ENCODE measurements at places on chromosomes 1 and 21. TPM values are rescaled to one million over a fixed set of nuclear protein-coding genes. Genes with fewer than 3 reads are reported as not detected.
A peak's percentile ranks its signal among the peaks of the same experiment; 100 is the strongest.

SLC22A15 gene
- total RNA-seq, result 6.4 TPM

OR2T11 gene
- not detected for total RNA-seq

ZBTB8B gene
- total RNA-seq, result not detected

ANGPTL1 gene
- total RNA-seq, result 13.2 TPM

RGS8 gene
- not detected for total RNA-seq

CDA gene
- total RNA-seq, result 2.2 TPM

BARHL2 gene
- not detected for total RNA-seq

KCNK1 gene
- 72.0 TPM for total RNA-seq

FABP3 gene
- 2,722 TPM for total RNA-seq

RBBP5 gene
- total RNA-seq, result 11.1 TPM

RAP1GAP gene
- total RNA-seq, result 16.8 TPM

ST7L gene
- total RNA-seq, result 18.9 TPM

NR5A2 gene
- total RNA-seq, result 0.54 TPM

C4BPA gene
- total RNA-seq, result not detected

RCSD1 gene
- total RNA-seq, result 57.7 TPM

SLC35F3 gene
- 0.09 TPM for total RNA-seq

OLIG2 gene
- total RNA-seq, result not detected

LCE6A gene
- not detected for total RNA-seq

GJA8 gene
- not detected for total RNA-seq

CD84 gene
- 5.2 TPM for total RNA-seq

KIF26B gene
- total RNA-seq, result 0.25 TPM

DNA sequence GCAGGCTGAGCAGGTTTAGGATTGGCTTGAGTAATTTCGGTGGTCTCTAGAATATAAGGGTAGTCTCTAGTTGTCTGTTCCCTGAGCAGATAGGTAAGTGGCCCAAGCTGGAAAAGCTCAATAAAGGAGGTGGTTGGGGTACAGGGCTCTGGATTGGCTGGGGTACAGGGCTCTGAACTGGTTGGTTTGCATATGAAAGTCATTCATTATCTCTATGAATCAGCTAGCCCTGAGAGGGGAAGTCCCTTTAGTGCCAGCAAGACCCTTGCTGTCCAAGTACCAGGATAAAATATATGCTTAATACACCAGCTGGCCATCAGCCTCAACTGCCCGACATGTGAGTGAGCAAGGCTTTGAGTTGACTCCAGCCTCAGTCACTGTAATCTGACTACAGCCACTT lies 93.0 kb downstream of the ZBTB18 start:
- DNase-seq, result no peak

DNA sequence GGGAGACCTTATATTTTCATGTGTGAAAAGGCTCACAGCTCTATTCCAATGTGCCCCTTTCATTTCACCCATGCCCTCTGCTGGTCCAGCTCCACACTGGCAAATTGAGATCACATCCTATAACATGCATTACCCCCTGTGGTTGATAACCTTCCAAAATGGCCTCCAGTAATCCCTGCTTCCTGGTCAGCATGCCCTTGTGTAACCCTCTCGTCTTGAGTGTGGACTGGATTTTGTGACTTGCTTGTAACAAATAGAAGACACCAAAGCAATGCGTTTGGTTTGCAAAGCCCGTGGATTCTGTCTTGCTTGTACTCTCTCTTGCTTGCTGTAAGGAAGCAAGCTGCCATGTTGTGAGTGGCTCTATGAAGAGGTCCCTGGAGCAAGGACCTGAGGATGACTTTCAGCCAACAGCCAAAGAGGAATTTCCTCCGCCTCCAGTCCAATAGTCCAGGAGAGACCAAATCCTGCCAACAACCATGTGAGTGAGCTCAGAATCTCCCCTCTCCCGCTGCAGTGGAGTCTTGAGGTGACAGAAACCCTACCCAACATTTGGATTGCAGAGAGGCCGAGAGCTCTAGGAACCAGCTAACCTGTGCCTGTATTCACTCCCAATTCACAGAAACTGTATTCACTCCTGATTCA lies 17.4 kb downstream of the KCNA10 start:
- DNase-seq, result no peak

DNA sequence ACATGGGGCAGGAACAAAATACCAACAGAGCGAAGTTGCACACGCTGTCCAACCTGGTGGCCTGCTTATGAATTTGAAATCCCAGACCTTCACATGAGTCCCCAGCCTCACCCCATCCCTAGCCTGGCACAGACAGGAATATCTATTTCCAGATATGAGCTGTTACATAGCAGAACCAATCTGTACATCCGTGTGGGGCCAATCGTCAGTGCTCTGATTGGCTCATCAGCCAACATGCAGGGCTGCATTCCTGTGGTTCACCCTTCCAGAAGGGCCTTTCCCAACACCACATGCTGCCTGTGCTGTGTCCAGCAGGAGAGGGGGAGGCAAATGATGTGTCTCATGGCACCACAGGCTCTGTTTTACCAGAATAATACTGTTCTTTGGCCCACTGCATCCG lies 31.3 kb downstream of the CCN1 start:
- peak; percentile 27 for DNase-seq

DNA sequence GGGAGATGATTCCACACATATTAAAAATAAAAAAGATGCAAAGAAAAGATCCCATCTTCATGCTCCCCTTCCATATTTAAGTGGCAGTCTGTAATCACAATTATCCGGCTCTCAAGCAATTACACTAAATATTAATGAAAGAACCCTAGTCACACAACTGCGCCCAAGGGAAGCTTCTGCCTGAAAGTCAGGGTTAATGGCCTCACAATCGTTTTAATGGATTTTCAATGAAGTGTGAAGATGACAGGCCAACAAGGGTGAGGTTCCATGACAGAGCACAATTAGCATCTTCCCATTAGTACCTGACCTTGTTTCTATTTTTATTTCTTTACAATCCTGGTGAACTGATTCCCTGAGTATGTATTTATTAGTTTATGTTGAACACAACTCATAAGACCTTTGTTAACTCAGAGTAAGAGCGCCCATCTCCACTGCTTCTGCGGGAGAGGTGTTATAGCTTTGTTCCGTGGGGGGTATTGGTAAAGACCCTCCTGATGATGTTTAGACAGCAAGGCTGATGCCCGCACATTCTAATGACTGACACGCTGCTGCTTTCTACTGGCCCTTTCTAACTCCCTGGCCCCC lies 80.9 kb downstream of the IER5 start:
- DNase-seq, result no peak

GRCh38 chr1:149887456-149888246 lies 11.7 kb upstream of the BOLA1 start:
- DNase-seq, result peak; percentile 76

DNA sequence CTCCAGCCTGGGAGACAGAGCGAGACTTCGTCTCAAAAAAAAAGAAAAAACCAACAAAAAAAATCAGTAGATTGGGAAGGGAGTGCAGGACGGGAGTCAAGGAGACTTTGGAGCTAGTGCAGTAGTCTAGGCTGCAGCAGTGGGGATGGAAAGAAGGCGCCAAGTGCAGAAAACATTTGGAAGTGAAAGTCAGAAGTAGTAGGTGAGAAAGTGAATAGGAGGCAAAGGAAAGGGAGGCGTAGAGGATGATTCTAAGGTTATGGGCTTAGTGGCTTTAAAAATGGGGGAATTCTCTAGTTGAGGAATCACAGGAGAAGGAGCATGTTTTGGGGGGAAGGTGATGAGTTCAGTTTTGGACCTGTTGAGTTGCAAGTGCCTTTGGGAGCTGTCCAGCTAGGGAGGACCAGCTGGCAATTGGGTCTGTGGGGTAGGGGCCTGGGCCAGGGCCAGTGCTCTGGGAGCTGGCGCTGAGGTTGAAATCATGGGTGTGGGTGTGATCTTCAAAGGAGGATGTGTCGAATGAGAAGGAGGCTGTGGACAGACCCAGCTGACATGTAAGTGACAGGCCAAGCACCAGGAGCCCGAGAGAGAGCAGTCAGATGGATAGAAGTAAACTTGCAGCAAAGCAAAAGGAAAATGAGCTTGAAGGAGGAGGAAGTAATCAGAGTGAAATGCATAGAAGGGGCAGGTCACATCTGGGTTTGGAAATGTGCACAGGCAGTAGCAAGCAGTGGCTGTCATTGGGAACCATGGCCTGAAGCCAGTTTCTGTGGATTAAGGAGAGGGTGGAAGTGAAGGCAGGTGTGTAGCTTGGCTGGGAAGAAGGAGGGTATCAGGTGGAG lies 15.8 kb downstream of the TMCC2 start:
- no peak for DNase-seq

DNA sequence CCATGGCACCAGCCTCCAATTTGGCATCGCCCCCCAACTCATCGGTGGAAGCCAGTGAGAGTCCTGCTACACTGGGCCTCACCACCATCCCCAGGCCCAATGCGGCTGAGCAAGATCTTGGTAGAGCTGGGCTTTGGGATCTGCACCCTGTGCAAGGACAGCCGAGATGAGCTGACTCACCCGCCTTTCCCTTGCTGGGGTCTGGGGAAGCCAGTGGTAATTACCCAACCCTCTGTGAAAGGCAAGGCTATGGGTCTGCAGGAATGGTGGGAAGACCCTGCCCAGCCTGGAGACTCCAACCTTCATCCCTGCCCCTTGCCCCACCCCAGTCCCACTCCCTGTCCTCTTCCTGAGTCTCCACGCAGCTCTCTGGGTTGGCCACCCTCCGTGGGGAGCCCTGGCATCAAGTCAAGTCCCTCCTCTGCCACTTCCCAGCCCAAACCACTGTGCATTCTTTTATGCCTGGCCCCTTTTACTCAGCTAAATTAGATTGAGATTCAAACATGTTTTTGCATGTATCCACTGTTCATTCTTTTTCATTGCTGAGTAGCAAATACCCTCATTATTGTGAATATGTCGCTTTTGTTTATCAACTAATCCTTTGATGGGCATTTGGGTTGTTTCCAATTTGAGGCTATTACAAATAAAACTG lies 8.8 kb downstream of the SMCP start:
- no peak for DNase-seq

DNA sequence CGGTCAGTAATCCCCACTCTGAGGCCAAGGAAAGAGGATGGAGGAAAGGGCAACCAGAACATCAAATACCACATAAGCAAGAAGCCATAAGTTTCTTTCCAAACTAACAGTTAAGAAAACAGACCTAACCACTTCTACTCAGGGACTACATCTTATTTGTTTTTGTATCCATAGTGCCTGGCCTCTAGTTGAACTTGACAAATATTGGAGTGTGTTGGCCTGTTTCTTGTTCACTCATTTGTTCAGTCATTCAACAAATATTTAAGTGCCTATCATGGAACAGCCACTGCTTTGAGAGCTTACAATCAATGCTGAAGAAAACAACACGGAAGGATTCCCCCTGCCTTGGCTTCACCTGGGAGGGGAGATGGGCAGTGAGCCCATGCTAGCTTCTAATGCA lies 69.7 kb downstream of the ST6GALNAC3 start:
- no peak for DNase-seq

DNA sequence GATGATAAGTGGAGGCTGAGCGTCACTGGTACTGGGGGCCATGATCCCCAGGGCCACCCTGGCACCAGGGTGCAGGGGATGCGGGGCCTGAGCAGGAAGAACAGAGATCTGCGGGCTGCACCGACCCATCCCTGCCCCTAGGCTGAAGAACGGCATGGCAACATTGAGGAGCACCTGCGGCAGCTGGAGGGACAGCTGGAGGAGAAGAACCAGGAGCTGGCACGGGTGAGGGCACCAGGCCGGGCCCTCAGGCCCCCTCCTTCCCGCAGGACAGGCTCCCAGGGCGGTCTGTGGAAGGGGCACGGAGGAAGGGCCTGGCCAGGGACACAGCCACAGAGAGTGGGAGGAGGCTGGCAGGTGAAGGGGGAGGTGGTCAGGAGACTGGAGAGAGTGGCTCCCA lies 21.8 kb downstream of the PPFIA4 start:
- DNase-seq, result no peak

- peak; percentile 2 for DNase-seq
Measured at GRCh38 chr21:42646076-42646825, 7.2 kb upstream of the PDE9A start.

- peak; percentile 78 for DNase-seq
Measured at GRCh38 chr1:220527279-220527907, 543 bp upstream of the MARK1 start.

DNA sequence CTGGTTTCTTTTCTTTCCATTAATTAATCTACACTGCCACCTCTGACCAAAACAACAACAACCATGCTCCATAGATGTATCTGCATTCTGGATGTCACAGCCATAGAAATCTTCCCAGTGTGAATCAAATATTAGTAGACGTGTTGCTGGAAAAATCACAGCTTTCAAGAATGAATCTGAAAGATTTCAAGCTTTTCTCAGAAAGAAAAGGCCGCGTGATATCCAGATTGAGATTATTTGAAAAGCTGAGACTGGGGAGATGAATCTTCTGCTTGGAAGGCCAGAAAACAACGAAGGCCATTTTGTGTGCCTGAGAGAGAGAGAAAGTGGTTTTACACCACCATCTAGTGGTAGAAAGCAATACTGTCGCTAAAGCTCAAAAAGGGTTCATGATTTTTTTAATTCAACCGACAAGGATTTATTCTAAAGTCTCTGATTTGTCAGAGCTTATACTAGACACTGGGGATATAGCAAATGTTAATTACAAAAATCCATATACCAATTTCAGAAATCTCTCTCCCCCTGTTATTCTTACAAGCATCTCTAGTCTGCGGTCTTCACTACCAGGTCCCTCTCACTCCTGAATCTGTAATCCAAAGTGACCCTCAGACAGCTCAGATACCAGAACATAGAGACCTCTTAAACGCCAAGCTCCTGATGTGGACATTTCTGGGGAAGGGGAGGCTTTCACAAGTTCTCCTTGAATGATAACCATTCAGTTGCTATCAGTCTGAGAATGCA lies 87.5 kb upstream of the SGIP1 start:
- no peak for DNase-seq

GRCh38 chr1:94925561-94926125 lies 1.3 kb downstream of the CNN3 start:
- DNase-seq, result peak; percentile 91

DNA sequence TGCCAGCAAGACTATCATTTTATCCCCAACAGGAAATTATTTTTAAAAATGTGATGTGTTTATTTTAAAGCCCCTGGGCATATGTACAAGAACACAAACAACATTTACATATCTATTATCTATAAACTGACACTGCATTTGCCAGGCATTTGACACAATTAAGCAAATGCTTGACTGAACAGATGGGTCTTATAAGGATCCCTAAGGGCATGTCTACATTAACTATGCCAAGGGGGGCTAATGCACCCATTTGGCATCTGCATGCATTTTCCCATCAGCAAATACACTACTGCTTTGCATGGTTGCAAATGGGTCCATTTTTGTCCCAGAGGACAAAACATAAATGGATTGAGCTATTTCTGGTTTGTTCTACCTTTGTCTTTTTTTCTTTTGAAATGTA lies 884.8 kb upstream of the B3GALT2 start:
- DNase-seq, result no peak

- no peak for DNase-seq
Measured at GRCh38 chr21:40719615-40720014, 127.3 kb downstream of the DSCAM start.

DNA sequence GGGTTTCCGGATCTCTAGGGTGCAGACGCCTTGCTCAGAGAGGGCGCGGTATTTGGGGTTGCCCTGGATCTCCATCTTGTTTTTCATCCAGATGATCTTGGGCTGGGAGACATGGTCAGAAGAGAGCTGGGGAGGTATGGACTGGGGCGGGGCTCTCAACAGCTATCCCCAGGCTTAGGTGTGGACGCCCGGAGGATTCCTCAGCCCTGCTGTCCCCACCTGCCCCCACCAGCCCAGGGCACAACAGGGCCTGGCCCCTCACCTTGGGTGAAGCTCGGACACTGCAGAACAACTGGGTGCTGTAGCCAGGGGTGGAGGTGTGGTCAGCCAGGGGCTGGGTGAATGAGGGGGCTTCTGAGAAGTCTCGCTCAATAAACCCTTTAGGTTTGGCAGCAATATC lies 6.6 kb downstream of the MYBPH start:
- no peak for DNase-seq

- DNase-seq, result no peak
Measured at GRCh38 chr1:150577557-150578271, 1.7 kb downstream of the MCL1 start.

- DNase-seq, result no peak
Measured at GRCh38 chr1:154742606-154743005, 127.5 kb downstream of the KCNN3 start.

Measured in right cardiac atrium (tissue), 5 donors.